ENCODE measurements at places on chromosomes 3 and 15.

- DNase-seq: no peak
Measured at GRCh38 chr3:106256249-106256957, 387.6 kb upstream of the CBLB start.

- no peak for DNase-seq
Measured at GRCh38 chr3:15812183-15812582, 14.4 kb upstream of the ANKRD28 start.

GRCh38 chr15:37652646-37653417, 281.6 kb upstream of the TMCO5A start:
- no peak for DNase-seq

- DNase-seq: no peak
Measured at GRCh38 chr15:85116925-85117646, 135.4 kb downstream of the PDE8A start.

DNA sequence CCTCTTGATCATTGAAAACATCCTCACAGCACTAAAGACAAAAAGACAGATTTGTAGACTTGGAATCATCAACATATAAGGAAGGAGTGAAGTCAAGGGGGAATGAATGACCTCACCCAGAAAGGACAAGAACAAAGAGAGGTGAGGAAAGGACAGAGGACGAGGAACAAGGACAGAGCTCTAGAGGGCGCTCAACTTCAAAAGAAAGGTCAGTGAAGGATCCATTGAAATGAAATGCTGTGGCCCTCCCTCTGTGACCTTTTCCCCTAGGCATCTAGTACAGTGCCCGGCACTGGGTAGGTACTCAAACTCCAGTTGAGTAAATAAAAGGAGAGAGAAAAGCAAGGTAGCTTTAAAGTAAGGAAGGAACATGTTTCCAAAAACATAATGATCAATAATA, 2.6 kb downstream of the ATP8B4 start:
- DNase-seq: peak; percentile 62

GRCh38 chr15:70048578-70049514, 48.9 kb downstream of the TLE3 start:
- no peak for DNase-seq

DNA sequence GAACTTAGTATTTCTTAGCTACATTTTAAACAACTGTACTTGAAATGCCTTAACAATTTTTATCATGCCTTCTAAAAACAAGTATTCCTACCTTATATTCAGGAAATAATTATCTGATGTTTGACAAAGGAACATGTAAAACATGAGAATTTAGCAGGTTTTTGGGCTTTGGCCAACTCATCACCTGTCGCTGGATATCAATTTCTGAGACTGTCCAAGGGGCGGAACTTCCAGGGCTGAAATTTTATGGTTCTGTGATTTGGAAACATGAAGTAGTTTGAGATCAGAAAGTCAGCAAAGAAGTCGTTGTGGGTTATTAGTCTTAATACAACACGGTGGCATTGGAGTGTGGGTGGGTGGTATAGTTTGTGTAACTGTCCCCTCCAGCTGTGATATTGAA, 282.2 kb upstream of the LRRN1 start:
- DNase-seq: no peak

DNA sequence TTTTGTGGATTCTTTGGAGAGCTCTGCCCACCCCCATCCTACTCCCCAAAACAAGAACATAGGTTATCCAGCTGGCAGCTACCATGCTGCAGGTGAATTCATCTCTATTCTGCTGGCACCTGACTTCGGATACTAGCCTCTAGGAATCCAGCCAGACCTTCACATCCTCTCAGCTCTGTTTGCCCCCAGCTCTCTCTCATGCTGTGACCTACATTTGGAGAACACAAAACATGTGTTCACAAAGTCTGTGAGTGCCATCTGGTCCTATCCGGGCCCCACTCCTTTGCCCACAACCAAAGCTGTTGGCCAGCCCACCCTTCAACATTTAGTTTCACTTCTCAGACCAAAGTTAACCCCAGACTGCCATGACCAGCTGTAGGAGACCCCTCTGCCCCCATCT, 89.4 kb upstream of the C3orf80 start:
- DNase-seq: no peak

DNA sequence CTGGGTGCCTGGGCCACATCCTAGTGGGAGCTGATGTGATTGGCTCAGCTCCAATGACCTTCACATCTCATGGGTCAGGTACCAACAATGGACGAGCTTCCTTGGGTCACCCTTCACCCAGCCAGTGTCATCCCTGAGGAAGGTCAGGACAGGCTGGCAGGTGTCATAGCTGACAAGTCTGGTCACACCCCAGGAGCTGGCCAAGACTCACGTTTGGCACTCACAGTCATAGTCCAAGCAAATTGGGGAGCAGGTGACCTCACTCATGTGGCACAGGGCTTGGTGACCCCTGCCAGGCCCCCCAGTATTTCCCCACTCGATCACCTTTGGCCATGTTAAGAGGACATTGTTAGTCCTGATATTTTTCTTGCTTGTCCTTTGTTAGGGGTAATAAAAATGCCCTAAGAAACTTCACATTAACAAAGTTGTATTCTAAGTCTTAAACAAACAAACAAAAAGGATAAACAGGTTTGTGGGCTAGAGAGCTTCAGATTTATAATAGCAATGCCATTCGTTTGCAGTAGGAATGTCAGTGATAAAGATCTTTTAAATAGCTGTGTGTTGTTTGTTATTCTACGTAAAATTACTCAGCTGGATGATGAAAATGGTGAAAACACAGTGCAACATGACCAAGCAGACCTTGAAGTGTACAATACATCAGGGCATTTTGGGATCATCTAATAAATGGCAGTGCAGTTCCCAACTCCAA, 79.5 kb upstream of the POMGNT2 start:
- DNase-seq: no peak

DNA sequence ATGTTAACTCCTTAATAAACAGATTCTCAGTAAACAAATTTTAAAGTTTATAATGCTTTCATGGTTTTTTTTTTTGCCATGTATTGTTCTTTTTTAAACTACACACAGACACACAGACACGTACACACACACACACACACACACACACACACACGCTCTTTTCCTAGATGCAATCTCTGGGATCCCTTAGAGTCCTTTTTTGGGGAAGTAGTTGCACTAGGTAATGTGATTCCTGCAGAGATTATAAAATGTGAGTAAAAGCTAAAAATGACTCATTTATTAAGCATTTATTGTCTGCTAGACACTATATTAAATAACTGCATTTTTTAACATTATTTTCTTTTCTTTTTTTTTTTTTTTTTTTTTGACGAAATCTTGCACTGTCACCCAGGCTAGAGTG, 19.9 kb downstream of the NDUFB5 start:
- no peak for DNase-seq

- no peak for DNase-seq
Measured at GRCh38 chr3:65432388-65433003, 606.2 kb downstream of the MAGI1 start.

GRCh38 chr15:66896611-66897010, 168.8 kb upstream of the SMAD3 start:
- DNase-seq: no peak

DNA sequence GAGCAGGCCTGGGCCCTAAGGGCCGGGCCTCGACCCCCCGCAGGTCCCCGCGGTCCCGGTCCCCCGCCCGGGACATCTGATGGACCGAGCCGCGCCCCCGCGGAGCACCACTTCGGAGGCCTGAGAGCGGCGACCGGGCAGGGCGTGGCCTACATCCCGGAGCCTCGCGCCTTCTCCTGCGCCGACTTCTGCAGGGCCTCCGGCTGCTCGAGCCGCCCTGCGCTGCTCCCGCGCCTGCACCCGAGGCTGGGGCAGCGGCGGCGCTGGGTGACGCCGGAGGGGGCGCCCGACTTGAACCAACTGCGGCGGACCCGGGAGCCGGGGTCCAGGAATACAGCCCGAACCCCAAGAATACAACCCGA, 14.9 kb upstream of the GP9 start:
- no peak for DNase-seq

DNA sequence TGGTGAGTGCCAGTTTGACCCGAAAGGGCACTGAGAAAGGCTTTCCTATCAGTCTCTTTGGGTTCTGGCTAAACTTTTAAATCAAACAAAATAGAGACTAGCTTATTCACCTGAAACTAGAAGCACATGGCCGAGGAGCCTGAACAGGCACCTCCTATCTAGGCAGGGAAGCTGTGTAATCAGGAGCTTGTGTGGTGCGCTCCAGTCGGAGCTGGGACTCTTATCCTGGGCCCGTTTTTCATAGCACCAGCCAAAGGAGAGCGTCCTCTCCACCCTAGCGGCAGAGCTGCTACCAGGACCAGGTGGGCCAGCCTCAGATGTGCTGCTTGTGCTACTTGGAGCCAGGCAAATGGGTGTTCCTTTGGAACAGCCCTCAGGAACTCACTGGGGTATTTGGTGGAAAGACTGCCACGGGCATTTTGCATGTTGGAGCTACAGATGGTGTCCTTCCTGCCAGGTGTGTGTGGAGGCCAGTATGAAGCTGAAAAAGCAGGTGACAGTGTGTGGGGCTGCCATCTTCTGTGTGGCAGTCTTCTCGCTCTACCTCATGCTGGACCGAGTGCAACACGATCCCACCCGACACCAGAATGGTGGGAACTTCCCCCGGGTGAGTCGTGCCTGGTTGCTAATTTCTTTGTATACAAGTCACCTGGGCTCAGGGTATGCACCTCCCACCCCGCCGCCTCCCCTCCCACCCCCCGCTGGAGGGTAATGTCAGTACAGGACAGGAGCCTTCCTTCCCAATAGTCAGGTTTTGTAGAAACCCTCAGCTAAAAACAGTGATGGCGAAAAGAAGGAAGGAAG, 833 bp downstream of the MAN2A2 start:
- DNase-seq: no peak

GRCh38 chr3:27976933-27977332, 254.8 kb upstream of the EOMES start:
- DNase-seq: peak; percentile 2

DNA sequence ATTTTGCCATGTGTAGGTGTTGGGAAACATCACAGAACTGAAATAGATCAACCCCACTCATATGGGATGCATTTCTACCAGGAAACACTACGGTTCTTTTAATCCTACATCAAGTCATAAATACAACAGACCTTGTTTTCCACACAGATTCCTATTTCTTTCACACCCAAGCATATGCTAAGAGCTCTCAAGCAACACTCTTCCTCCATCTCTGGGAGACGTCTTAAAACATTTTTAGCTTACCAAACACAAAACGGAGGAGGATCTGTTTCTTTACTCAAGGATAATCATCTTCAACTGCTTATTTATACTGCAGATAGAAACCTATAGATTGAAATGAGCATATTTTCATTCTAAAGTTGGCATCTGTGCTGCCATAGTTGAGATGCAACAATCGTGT, 5.1 kb downstream of the GJD2 start:
- DNase-seq: no peak

DNA sequence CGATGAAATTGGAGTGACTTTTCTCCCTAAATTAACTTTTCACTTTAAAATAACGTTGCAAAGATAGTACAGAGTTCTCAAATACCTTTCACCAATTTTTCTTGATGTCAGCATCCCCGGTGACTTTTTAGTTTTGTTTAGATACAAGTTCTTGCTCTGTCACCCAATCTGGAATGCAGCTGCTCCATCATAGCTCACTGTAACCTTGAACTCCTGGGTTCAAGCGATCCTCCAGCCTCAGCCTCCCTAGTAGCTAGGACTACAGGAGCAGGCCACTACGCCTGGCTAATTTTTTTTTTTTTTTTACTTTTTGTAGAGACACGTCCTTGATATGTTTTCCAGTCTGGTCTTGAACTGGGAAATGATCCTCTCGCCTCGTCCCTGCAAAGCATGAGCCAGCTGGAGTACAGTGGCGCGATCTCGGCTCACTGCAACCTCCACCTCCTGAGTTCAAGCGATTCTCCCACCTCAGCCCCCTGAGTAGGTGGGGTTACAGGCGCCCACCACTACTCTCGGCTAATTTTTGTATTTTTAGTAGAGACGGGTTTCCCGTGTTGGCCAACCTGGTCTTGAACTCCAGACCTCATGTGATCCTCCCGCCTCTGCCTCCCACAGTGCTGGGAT, 747 bp downstream of the NSUN3 start:
- no peak for DNase-seq

GRCh38 chr3:115169808-115170207, 22.7 kb upstream of the ZBTB20 start:
- no peak for DNase-seq

DNA sequence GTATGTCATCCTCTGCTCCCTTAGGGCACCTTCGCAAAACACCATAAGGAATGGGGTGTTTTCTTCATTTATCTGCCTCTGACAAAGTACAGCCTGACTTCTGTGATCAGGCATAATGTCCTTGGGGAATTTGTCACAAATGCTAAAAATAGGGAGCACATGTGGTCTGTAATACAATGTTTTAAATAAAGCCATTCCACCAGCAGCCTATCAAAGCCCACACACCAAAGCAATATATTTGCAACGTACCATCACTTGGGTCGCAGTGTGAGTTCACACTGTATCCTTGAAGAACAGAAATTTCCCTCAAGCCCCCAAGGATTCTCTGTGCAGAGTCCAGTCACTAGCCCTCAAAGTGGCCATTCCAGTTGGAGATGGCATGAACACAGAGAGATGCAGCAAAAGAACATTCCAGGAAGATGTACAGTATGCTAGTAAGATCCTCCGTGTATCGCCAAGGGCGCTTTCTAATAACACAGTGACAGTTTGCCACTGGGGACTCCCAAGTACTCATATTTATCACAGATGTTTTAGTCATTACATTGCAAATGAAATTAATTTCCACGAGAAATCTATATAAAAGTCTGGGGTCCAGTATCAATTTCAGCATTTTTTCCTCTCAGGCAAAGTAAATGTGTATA, 246.7 kb downstream of the MCTP2 start:
- no peak for DNase-seq

- no peak for DNase-seq
Measured at GRCh38 chr3:58041182-58041825, 33.1 kb downstream of the FLNB start.

DNA sequence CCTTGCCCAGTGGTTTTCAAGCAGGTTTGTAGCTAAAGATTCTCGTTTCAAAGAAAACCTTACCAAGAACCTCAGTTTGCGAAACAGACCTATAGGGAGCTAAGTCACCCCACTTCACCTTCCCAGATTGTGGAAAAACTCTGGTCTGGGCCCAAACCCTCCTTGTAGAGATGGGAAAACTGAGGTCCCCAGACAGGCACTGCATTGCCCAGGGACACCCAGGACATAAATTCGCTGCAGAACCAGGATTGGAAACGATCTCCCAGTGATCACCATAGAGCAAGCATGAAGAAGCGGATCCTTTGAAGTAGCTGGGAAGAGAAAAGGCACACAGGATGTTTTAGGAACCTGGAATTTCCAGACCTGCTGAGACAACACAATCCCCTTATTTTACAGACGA, 85.6 kb upstream of the PIAS1 start:
- no peak for DNase-seq

DNA sequence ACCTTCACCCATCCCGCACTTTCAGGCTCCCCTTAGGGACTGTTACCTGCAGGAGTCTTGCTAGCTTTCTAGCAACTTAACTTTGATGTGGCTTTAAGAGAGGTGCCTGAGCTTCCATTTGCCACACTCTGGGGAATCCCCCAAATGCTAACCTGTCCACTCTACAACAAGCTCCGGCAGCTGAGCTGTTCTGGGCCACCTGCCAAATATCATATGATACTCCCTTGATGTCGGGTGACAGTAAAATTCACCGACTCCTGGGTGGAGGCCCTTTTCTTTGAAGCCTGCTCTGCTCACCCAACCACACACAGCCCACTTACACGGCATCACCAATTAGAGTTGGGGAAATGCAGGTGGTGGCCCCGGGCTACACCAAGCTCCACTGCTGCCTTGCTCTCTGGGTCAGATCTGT, 38.0 kb upstream of the XCR1 start:
- DNase-seq: no peak
